ENCODE measurements at places on chromosomes 5 and 9.
A peak's percentile ranks its signal among the peaks of the same experiment; 100 is the strongest.

- no peak for DNase-seq
These were observed 57.2 kb upstream of the RNF130 start for GRCh38 chr5:180128671-180129261.

GRCh38 chr5:50967563-50968355 lies 301.3 kb downstream of the PARP8 start:
- peak; percentile 53 for DNase-seq

- peak; percentile 60 for DNase-seq
These were observed 791 bp upstream of the STARD4 start for GRCh38 chr5:111513131-111513520.

- DNase-seq, result peak; percentile 13
These were observed 4.8 kb upstream of the ST6GALNAC4 start for GRCh38 chr9:127921557-127922120.

DNA sequence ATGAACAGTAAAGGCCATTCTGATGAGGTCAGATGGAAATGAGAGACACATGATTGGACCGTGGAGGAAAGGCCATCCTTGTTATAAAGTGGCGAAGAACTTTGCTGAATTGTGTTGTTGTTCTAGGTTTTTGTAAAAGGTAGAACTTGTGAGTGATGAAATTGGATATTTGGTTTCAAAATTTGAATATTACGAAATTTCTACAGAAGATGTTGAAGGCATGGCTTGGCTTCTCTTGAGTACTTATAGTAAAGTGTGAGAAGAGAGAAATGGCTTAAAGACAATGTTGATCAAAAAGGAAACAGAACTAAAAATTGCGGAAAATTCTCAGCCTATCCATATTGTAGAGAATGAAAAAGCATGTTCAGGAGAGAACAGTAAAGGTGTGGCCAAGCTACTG lies 166.6 kb upstream of the S1PR3 start:
- no peak for DNase-seq

- no peak for DNase-seq
These were observed 52.8 kb downstream of the HABP4 start for GRCh38 chr9:96502539-96503373.

GRCh38 chr9:120807607-120808379 lies 14.6 kb upstream of the FBXW2 start:
- DNase-seq, result no peak

DNA sequence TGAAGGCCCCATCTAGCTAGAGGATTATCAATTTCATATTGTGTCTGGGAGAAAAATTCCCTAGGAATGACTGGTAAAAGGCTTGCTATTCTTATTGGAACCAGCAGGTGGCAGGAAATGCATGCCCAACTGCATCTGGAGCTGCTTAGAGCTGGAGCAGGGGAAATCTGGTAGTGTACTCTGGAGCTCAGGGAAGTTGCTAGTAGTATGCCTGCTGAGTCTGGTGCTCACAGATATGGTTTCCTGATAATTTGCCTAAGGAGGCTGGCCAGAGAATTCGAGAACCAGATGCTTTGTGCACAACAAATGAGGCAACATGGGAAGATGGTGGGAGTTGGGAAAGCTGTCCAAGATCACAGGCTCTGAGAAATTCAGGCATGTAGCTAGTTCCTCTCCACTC lies 53.7 kb downstream of the G3BP1 start:
- peak; percentile 62 for DNase-seq

GRCh38 chr9:91886414-91887076 lies 63.5 kb downstream of the ROR2 start:
- peak; percentile 45 for DNase-seq

- DNase-seq, result no peak
These were observed 33.4 kb downstream of the TJP2 start for GRCh38 chr9:69207503-69207902.

DNA sequence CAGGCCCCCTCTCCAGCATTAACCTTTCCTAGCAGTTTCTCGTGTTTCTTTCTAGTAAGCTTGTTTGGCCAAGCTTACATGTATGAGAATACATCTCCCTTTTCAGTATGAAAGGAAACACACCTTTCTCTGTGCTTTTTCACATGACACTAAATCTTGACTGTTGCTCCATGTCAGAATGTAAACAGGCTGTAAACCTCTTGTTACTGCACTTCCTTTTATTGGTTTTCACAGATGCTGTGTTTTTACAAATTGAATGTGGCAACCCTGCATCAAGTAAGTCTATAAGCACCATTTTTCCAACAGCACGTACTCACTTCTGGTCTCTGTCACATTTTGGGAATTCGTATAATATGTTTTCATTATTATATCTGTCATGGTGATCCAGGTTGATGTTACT lies 2.2 kb upstream of the CANX start:
- DNase-seq, result no peak

Data from NCI-H2227 treated with DMSO at 0.1 percent for 48 hours (cell line).